Activated T-cell treated with anti-CD3 and anti-CD28 coated beads for 48 hours (primary cell): ENCODE measurements at places on chromosomes 12 and 14.

DNA sequence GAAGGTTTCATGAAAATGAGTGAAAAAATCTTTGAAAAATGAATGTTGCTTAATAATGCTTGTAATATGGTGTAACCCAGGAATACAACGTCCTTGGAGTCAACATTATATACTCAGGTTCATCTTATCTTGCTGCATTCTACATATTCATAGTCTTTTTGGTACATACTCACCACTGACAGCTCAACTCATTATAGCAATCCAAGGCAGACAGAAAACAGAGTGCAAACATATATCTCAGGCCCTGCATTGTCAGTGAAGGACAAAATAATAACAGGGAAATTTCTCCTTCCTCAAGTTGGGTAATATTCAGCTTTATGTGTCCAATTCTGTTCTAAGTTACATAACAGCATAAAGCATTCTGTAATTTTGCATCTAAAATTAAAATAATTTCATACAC, 1353.0 kb upstream of the SEL1L start:
- no peak for DNase-seq

DNA sequence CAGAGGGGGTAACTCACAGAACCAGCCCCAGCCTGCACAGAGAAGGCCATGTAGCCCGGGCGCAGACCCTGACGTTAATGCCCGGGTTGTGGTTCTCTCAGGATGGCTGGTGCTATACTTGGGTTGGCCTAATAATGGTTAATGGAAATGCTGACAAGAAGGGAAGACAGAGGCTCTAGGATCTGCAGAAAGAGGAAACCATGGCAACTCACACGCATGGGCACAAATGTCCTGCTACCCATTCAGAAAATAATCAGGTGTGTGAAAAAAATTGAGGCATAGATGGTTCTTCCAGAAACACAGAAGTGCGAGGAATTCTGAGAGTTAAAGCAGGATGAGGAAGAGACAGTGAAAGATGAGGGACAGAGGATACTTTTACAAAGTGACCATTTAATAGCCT, 33.8 kb downstream of the APPL2 start:
- no peak for DNase-seq

DNA sequence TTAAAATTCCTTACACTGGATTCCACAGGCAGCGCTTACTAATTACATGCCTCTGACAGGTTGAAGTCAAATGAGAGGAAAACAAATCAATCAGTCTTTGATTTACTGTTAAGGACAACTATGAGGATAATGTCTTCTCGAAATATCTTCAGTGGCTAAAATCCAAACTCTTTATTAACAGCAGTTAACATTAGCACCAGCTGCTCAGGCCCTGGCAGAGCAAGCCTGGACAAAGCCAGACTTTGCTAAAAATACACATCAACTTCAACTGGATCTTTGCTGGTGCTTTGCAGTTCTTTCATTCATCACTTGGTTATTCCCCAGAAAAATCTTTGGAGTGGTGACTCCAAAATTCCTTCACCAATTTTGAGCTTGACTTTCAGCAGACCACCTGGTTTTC, 98.7 kb downstream of the HECTD4 start:
- DNase-seq = no peak

- no peak for DNase-seq
Observed at GRCh38 chr12:54926246-54926645, 58.3 kb downstream of the TESPA1 start.

- DNase-seq = no peak
Observed at GRCh38 chr12:99609455-99610181, 37.9 kb upstream of the GARIN6 start.

DNA sequence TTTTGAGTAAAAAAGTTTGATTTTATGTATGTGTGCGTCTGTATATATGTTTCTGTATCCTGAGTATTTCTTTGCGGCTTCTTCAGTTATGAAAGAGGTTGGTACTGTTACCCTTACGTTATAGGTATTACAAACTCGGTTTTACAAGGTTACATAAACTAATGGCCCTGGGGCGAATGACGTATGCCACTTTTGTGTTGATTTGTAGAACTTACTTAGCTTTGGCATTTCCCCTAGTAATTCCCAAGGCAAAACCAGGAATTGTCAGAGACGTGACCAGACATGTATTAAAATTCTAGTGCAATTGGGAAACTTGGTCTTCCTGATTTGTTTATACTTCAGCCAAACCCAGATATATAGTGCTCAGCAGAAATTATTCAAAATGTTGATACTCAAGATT, 93.3 kb downstream of the DUSP16 start:
- no peak for DNase-seq

GRCh38 chr14:55781046-55781445, 201.0 kb downstream of the KTN1 start:
- no peak for DNase-seq

DNA sequence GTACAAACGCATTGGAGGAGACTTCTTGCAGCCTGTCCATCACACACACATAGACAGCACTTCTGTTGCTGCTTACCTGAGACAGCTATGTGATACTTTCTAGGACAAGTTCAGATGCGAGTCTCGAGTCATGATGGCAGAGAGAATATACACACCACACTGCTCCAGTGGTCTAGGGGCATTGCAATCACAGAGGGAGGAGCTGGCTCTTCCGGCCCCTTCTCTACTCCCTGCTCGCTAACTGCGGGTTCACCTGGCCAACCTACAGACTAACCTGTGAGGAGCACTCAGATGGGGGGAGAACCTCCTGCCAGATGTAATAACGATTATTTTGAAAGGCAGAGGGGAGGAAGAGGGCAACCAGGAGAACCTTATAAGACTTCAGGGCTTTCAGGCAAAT, 30.7 kb downstream of the EMP1 start:
- DNase-seq = no peak

- DNase-seq = no peak
Observed at GRCh38 chr12:71694099-71694820, 8.4 kb downstream of the TMEM19 start.
